ENCODE measurements at places on chromosomes 5 and 9.

DNA sequence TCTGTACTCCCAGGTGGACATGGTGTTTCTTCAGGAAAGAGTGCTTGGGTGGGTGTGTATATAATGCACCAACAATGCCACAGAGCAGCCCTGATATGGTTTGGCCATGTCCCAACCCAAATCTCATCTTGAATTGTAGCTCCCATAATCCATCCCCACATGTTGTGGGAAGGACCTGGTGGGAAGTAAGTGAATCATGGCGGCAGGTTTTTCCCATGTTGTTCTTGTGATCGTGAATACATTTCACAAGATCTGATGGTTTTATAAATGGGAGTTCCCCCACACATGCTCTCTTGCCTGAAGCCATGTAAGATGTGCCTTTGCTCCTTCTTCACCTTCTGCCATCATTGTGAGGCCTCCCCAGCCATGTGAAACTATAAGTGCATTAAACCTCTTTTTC is 158.5 kb downstream of the NR3C1 start:
- DNase-seq: peak; percentile 42

- DNase-seq: peak; percentile 21
These were observed 36.5 kb downstream of the SYK start for GRCh38 chr9:90838098-90838497.

DNA sequence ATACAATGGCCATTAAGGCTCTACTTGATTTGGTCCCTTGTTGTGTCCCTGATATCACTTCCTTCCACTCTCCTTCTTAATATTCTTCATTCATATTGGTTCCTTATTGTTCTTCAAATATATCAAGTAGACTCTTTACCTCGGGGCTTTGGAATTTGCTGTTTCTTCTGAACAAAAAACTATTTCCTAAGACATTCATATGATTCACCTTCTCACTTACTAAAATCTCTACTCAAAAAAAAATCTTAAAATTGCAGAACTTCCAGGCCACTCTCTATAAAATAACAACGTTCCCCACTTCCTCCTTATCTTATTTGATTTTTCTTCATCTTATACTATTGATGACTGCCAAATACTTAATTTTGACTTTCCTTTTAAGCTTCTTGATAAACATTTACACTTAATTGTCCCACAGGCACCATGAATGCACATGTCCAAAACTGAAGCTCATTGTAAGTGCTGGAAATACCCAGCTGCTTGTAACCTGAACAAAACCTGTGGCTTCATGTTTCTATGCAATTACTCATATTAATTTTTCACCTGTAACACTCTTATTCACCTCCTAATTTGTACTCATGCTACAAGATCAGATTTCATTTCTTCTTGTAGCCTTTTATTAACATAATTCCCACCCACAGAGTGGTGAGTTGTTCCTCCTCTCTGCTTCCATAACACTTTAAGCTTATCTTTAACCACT is 58.4 kb upstream of the NUDT12 start:
- no peak for DNase-seq

DNA sequence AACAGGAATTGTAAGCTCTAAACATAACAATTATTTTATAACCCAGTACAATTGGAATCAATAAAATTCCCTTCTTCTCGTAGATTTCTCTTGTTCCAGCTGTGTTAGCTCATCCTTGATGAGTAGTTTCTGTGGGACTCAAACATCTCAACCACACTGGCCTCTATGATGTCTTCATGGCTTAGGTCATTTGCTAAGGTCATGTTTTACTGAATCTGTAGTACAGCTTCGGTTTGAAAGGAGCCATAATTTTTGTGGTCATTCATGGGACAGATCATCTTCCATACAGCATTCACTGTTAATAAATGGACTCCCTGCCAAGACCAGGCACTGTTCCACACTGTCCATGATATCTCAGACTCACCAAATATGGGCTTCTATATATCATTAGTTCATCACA is 369.0 kb upstream of the RFX3 start:
- DNase-seq: no peak

DNA sequence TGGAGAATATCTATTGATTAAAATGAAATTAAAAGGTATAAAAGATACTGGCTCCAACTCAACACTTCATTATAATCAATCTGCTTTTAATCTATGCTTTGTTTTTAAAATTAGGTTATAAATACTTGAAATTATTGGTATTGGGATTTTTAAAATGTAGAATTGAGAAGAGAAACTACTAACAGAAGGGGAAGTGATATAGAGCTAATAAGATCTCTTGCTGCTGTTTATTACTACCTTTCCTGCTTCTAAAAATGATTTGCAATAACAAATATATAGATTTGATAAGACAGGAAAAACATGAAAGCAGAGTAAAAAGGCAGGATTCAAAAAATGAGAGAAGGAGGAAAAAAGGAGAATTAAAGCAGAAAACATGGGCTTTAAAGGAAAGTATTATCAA is 209.3 kb upstream of the NREP start:
- no peak for DNase-seq

- DNase-seq: no peak
These were observed 48.5 kb downstream of the G3BP1 start for GRCh38 chr5:151820271-151820670.

GRCh38 chr5:38529955-38530646 is 26.3 kb downstream of the LIFR start:
- DNase-seq: no peak

- peak; percentile 60 for DNase-seq
These were observed 18.4 kb upstream of the GSN start for GRCh38 chr9:121249563-121249962.

DNA sequence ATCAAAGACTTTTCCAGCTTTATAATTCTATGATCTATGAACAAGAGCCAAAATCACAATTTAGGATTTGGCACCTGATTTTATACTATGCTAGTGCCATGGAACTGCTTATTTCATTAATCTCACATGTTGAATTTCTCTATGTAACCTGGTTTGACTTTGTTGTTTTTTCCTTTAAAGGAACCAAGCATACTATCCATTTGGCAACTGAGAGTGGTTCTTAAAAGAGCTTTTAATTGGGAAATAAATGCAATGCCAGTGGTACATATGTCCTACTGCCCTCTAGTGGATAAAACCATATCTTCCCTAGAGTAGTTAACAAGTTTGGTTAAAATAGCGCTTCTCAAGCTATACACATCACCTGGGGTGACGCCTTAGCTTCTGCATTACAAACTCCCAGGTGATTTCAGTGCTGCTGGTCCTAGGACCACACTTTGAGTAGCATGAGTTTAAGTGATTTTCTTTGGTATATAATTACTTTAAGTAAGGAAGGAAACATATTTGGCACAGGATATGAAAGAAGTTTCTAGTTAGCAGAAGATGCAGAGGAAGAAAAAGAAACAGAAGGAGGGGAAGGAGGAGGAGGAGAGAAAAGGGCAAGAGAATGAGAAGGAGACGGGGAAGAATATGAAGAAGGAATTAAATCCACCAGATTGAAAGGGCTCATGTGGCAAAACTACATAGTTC is 56.8 kb downstream of the FGF10 start:
- peak; percentile 70 for DNase-seq

DNA sequence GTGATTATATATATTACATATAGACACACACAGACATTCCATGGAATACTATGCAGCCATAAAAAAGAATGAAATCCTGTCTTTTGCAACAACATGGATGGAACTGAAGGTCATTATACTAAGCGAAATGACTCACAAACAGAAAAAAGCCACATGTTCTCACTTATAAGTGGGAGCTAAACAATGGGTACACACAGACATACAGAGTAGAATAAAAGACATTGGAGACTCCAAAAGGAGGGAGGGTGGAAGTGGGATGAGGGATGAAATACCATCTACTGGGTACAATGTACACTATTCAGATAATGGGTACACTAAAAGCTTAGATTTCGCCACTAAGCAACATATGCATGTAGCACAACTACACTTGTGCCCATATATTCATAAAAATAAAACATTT is 170.0 kb upstream of the RGMB start:
- no peak for DNase-seq

- DNase-seq: peak; percentile 84
These were observed 112.6 kb upstream of the NFIL3 start for GRCh38 chr9:91536211-91536691.

- DNase-seq: no peak
These were observed 165.9 kb downstream of the GAPVD1 start for GRCh38 chr9:125427556-125427955.

- no peak for DNase-seq
These were observed 272.7 kb downstream of the ADAMTSL1 start for GRCh38 chr9:18746631-18747030.

- DNase-seq: no peak
These were observed 74.7 kb downstream of the THBS4 start for GRCh38 chr5:80109646-80110478.

- DNase-seq: no peak
These were observed 446.7 kb downstream of the DMRTA1 start for GRCh38 chr9:22893196-22893843.

GRCh38 chr9:68895741-68896478 is 118.0 kb downstream of the PRKACG start:
- DNase-seq: no peak

DNA sequence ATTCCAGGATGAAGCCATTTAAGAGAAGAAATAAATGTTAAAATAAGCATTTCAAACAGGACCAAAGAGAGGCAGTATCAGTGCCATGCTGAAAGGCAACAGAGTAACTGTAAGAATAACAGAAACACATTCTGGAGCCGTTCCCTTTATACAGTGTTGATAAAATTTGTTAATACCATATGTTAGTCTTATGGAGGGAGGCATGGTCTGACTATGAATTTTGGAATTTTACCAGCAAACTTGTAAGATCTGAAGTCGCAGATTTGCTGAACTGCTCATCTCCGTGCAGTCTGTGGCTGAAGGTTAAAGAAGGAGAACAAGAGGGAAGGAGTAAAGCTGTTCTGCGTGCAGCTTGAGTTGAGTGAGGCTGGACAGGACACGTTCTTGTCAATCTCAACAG is 508.4 kb downstream of the NFIB start:
- DNase-seq: no peak

DNA sequence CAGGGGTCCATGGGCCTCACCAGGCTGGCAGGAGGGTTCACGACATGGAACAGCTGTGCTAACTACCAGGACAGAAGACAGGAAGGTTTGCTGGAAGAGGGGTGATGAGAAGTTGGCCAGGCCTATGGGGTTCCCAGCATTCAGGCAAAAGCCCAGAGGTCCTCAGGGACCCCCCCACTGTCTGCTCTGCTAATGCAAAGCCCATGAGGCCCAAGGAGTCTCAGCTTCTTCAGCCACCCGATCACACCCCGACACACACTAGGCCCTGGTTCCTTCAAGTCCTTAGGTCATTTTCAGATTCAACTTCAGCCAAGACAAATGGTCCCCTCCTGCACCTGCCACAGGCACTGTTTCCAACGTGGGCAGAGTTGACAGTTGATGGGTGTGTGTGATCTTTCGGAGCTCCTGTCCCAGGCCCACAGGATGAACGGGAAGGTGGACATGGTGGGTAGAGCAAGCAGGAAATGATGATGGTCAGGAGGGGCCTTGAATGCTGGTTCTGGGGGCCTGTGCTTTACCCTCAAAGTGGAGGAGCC is 20.4 kb downstream of the ADAMTS2 start:
- DNase-seq: no peak

DNA sequence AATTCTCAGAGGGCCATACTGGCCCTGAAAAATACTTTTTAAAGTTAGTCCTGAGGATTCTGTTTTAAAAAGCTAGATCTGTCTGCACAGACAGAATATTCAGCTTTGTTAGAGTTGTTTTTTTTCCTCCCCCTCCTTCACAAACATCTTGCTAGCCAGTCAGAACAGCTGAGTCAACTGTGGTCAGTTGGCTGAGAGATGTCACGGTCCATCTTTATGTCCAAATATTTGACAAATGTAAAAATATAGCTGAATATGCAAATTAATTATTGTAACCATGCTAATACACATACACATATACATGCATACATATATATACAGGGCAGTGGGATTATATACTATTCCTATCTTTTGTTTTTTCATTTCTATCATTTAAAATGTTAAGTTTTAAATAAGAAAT is 33.9 kb downstream of the UNC13B start:
- DNase-seq: peak; percentile 16

DNA sequence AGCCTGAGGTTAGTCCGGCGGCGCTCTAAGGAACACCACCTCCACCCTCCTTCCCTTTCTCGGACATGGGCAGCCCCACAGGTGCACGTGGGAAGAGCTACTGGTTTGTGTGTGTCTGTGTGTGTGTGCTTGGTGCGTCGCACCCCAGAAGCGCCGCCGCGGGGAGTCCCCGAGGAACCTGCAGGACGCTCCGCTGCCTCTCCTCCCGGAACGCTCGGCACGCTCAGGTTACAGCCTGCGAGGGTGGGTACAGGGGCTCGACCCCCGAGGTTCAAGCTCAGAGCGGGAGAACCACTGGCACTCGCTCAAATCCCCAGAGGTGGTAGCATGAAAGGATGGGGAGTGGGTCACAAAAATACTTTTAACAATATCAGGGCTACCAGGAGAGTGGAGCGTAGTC is 2.0 kb downstream of the ASTN2 start:
- peak; percentile 43 for DNase-seq

GRCh38 chr5:68071736-68072135 is 143.8 kb upstream of the PIK3R1 start:
- DNase-seq: peak; percentile 40

GRCh38 chr9:68560071-68560844 is 19.6 kb upstream of the TMEM252 start:
- peak; percentile 58 for DNase-seq

DNA sequence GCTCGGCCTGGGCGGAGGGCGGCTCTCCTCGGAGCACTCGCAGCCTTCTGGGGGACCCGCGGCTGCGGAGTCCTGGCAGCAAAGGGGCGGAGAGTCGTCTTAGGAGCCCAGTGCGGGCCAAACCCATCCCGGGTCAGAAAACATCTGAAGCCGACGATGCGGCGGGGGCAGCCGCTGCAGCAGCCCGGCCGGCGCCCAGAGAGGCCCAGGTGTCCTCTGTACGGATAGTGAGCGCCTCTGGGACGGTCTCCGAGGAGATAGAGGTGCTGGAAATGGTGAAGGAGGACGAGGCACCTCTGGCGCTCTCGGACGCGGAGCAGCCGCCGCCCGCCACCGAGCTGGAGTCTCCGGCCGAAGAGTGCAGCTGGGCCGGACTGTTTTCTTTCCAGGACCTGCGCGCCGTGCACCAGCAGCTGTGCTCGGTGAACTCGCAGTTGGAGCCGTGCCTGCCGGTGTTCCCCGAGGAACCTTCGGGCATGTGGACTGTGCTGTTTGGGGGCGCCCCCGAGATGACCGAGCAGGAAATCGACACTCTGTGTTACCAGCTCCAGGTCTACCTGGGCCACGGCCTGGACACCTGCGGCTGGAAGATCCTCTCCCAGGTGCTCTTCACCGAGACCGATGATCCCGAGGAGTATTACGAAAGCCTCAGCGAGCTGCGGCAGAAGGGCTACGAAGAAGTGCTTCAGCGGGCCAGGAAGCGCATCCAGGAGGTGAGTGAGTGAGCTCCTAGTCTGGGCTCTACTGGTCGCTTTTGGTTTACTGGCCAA is 1.2 kb downstream of the JMY start:
- DNase-seq: peak; percentile 85

- DNase-seq: no peak
These were observed 30.8 kb downstream of the ADAMTSL1 start for GRCh38 chr9:18504707-18505106.

DNA sequence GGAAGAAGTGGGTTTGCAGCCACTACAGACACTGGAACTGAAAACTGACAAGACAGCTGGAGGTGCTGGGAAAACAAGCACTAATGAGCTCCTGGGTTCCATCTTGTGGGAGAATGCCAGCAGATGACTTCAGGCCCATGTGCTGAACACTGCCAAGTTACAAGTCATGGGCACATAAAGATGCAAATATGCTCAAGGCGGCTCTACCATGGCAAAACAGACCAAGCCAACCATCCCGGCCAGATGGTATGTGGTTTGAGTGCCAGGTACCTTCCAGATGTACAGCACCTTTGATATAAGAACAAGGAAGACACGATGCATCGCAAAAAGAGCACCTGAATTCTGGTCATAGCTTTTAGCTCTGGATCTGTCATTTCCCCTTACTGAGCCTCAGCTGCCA is 19.9 kb downstream of the TNFSF8 start:
- DNase-seq: peak; percentile 34
